ENCODE measurements at places on chromosomes 7 and 10. TPM values are rescaled to one million over a fixed set of nuclear protein-coding genes. Genes with fewer than 3 reads are reported as not detected.

ITIH2 gene
- total RNA-seq, result 4.9 TPM

TRIM73 gene
- total RNA-seq, result 4.9 TPM

WDR91 gene
- total RNA-seq, result 47.8 TPM

CFAP69 gene
- 13.0 TPM for total RNA-seq

PNLIP gene
- total RNA-seq, result 2.9 TPM

EPHB6 gene
- 18.5 TPM for total RNA-seq

TMEM273 gene
- total RNA-seq, result 22.7 TPM

TRIM50 gene
- not detected for total RNA-seq

RARRES2 gene
- total RNA-seq, result 161 TPM

SPDYE9 gene
- not detected for total RNA-seq

MYOF gene
- 194 TPM for total RNA-seq

GFRA1 gene
- total RNA-seq, result 30.4 TPM

All from lung (tissue), 17 donors.